Hepatocyte (in vitro differentiated cells): ENCODE measurements at places on chromosomes 13 and 19.

- peak; percentile 84 for DNase-seq
Observed at GRCh38 chr19:46471116-46471733, at the start of gene PNMA8A. Gene PNMA8A, minus strand, starts transcription at chr19:46471563. Its CDS starts 528 bp downstream, at chr19:46471035.

- DNase-seq = no peak
Observed at GRCh38 chr13:24982333-24982999, 113.5 kb upstream of the PABPC3 start.

DNA sequence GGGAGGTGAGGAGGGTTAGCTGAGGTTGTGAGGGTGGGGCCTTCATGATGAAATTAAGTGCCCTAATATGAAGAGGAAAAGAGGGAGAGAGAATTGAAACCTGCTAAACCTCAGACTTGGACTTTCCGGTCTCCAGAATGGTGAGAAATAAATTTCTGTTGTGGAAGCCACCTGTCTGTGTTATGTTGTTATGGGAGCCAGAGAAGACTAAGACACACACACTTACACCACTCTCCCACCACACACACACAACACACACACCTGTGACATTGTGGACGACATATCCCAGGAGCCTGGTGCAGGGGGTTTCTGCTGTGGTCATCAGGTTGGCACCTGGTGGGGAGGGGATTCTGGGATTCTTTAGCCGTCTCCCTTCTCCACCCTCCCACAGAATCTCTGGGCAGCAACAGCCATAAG, 14.0 kb downstream of the KLK4 start:
- no peak for DNase-seq

- no peak for DNase-seq
Observed at GRCh38 chr19:18110609-18111232, 13.1 kb downstream of the MAST3 start.

DNA sequence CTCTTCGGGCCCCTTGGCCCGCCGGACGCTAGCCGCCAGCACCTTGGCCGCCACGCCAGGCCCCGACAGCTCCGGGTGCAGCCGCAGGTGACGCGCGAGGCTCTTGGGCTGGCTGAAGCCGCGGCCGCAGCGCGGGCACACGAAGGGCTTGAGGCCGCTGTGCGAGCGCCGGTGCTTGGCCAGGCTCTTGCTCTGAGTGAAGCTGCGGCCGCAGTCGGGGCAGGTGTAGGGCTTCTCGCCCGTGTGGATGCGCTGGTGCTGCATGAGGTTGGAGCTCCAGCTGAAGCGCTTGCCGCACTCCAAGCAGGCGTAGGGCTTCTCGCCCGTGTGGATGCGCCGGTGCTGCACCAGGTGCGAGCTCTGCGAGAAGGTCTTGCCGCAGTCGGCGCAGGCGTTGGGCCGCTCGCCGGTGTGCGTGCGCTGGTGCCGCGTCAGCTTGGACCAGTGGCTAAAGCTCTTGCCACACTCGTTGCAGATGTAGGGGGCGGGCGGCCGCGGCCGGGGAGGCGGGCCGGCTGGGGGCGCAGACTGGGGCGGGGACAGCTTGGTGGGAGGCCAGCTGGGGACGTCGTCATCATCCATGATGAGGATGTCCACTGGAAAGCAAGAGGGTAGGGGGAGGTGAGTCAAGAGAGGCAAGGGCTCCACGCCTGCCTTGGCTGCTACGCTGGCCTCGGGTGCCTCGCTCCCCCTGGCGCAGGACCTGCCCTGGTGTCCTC, 32.4 kb downstream of the ZNF787 start:
- DNase-seq = no peak

GRCh38 chr13:38981096-38981495, 9.5 kb downstream of the STOML3 start:
- DNase-seq = no peak

GRCh38 chr13:28805193-28805819, 14.8 kb upstream of the MTUS2 start:
- DNase-seq = peak; percentile 26

DNA sequence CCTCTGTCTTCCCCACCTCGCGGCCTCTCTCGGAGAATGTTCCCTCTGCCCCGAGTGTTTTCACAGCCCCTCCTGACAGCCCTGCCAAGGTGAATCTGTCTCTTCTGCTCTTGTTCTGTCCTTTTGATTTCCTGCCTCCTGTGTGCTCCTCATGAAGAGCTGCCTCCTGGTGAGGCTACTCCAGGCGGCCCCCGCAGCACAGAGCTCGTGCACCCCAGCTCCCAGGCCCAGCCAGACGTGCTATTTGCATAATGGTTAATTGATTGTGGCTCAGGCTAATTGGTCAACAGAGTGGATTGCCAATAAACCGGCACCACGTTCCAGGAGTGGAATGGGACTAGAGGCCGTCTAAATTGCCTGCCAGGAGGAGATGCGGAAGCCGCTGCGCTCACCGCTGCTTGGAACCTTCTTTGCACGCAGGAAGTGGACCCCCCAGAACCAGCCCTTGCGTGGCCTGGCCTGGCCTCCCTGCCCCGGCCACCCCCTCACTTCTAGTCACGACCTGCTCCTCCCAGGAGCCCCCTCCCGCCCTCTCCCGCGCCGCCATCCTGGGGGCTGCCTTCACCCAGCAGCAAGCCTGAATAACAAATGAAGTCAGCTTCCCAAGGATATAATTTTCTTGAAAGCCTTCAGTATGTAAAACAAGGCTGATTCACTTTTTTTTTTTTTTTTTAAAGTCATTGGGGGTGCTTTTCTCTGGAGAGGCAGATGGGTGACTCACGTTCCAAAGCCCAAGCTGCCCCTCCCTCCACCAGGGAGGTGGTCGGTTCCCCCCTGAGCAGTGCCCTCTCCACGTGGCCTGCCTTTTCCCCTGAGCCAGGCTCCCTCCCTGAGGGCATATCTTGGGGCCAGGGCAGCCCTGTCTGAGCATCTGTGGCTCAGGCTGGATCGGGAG, 144.0 kb downstream of the KDM4B start:
- no peak for DNase-seq

GRCh38 chr13:43545317-43545874, 241.4 kb downstream of the ENOX1 start:
- DNase-seq = no peak

GRCh38 chr13:102702965-102703725, 8.3 kb upstream of the METTL21C start:
- no peak for DNase-seq

GRCh38 chr13:43377973-43378372, 354.6 kb downstream of the DNAJC15 start:
- DNase-seq = no peak

DNA sequence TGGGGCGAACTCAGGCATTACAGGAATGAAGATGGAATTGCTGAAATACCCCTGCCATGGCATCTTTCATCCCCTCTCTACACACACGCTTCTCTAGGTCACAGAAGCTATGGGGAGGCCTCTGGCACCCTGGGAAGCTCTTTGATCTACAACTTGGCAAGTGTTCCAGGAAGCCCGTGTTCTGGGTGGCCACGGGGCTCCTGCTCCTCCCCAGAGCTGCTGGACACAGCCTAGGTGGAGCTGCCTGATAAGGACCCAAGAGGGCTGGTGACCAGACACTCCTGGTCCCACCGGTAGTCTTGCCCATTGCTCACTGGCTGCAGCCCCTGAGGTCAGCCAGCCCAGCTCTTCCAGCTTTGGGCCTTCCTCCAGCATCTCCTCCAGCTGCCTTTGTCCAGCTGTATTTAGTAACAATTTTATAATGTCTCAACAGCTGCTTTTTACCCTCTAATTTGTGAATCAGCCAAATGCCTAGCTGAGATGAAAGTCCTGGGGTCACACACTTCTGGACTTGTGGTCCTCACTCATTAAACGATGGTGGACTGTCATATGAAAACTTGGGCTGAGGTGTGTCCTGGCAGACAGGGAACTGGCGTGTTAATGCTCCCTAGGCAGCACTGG, 72.8 kb upstream of the SPATA13 start:
- no peak for DNase-seq

DNA sequence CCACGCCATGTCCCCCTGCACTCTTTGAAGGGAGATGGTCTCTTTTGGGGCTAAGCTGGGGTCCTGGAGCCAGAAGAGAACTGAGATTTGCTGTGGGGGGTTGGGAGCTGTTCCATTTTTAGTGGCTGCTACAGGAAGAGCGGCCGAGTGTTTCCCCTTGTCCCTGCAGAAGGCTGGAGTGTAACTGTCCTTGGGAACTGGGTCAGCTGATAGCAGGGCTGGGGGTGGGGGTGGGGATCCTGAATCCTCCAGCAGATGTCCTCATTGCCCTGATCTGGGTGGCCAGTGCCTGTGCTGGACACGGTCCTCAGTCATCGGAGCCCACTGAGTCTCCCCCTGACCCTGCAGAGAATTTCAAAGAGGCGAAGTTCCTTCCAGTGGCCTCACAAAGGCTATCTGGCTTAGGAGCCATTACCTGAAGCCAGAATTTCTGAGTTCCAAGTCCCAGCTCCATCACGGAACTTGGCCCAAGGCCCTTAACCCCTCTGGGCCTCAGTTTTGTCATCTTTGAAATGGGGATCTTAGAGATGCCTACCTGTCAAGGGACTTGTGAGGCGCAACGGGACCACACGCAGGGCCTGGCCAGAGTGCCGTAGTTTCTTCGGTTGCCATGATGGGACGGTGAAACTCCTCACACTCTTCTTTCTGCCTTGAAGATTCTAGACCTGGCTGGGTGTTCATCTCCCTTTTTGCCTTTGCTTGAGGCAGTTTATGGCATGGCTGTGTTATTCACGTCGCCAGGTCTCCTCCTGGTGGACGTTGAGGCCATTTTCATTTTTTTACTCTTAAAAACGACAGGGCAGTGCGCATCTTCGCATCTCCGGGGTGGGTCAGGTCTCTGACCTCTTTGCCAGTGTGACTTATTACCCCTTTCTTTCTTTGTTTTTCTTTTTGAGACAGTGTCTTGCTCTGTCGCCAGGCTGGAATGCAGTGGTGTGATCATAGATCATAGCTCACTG, 51.9 kb downstream of the DNM2 start:
- peak; percentile 72 for DNase-seq

- DNase-seq = peak; percentile 93
Observed at GRCh38 chr19:2494447-2495129, 18.7 kb downstream of the GADD45B start.

DNA sequence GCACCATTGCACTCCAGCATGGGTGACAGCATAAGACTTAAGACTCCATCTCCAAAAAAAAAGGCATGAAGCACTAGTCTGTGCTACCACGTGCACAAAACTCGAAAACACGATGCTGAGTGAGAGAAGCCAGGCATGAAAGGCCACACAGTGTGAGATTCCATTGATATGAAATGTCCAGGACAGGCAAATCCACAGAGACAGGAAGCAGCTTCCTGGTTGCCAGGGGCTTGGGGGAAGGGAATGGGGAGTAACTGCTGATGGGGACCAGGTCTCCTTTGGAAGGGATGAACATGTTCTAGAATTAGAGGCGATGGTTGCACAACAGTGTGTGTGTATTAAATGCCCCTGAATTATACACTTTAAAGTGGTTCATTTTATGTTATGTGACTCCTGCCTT, 15.9 kb upstream of the JUND start:
- DNase-seq = no peak

GRCh38 chr19:55082020-55082851, 6.6 kb downstream of the EPS8L1 start:
- peak; percentile 44 for DNase-seq

DNA sequence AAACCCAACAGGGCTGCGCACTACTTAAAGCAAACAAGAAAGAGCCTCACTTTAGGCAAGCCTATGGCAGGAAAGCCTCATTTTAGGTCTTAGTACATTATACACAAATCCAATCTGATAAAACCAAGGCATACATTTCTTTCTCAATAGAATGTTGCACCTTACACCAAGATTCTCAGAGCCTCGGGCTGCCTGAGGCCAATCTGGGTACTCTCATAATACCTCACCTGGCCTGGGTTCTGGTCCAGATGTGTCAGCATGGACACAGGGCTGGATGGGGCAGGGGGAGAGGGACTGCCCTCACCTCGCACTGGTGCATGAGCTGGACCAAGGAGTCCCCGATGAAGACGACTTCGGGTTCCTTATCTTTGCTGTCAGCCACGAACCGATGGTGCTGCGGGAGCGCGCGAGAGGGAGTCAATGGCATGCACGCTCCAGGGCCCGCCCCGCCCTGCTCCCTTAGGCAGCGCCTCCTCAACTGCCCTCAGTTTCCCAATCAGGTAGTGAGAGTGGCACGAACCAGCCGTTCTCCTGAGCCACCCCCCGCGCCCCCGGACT, at the start of gene PRR19:
Gene PRR19, plus strand, starts transcription at position 487 of the 558 bp plus-strand sequence. CDS start 7,453 bp downstream, outside the sequence.
- DNase-seq = peak; percentile 57

GRCh38 chr13:49444524-49445395, 686 bp downstream of the SETDB2 start:
- DNase-seq = peak; percentile 70

DNA sequence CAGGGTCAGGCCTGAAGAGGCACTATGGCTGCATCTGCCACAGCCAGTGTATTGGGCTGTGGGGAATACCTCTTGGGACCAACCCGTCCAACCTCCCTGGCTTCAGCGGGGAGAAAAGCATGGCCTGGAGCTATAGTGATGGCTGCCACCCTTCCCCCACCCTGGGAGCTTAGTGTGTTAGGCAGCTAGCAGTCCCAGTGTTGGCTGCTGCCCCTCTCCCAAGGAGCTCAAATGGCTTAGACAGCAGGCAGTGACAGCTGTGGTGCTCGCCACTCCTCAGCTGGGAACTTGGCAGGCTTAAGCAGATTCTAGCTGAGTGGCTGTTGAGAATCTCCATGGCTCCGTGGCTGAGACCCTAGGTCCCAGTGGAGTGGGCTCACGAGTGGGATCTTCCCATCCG, 19.7 kb downstream of the ACOD1 start:
- no peak for DNase-seq

GRCh38 chr19:45645068-45645630, 6.0 kb upstream of the EML2 start:
- DNase-seq = no peak

DNA sequence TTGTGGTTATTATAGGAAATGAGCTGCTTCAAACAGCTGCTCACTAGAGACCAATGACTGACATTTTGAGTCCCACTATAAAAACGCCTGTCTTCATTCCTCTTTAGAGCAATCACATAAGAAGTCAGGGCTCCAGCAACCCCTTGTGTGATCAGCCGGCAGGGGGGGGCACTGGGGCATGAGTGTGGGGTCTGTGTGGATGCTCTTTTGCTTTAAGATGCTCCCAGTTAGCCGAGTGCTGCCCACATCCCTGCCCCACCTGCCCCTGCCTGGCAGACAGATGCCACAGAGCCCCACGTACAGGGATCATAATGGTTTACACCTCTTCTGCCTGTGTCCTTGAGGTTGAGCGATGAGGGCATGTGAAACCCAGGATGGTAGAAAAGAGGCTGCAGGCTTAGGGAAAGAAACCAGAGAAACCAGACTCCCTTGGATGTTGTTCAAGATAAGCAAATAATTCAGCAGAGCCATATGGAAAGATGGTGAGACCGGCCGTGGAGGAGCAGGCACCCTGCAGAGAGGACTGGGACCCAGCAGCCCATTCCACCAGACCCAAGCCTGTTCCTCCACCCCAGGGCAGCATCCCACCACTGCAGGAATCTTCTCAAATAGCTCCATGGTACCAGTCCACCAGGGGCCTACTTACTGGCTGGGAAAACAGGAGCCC, 55.4 kb downstream of the CHST8 start:
- DNase-seq = no peak

GRCh38 chr19:1540365-1540925, 16.6 kb downstream of the PLK5 start:
- DNase-seq = no peak

DNA sequence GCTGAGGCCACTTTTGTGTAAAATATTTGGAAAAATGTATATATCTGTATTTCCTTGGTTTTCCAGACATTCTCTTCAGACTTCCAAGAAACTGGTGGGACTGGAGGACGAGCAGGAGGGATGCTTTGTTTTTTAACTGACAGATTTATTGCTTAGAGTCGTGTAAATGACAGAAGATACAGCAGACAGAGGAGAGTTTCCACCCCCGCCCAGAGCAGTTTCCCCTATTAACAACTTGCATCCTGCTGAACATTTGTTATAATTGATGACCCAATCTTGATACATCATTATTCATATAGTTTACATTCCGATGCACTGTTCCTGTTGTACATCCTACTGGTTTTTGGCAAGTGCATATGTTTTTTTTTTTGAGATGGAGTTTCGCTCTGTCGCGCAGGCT, 7.1 kb upstream of the DOCK6 start:
- no peak for DNase-seq
